Fibroblast of skin of abdomen (primary cell): ENCODE measurements at places on chromosomes 11 and 22.

DNA sequence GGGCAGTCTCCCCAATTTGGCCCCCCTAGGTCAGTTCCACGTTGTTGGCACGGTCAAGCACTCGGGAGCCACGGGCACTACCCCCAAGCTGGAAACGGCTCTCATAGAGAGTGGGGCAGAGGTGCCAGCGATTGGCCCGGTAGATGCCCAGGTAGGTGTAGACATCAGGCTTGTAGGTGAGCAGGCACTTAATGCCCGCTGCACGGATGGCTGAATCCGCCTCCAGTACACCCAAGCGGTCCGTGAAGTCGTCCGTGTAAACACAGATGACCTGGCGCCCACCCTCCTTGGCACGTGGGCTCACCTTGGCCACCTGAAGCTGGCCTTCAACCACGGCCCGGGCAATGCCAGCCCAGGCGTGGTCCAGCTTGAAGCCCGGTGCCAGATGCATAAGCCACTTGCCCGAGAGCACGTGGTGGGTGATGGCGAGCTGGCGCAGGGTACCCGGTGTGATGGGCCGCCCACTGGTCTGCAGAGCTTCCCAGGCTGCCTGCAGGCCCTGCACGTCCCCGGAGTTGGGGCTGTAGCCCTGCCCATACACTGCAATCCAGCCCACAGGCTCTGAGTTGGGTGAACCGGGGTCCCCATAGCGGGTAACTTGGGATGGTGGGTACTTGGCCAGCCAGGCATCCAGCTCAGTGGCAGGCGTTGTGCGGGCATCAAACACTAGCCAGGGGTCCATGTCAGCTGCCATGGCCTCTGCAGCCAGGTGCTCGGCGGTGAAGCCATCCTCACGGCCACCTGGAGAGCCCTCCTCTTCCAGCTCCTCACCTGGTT is 1.2 kb downstream of the C11orf68 start:
- no peak for DNase-seq

GRCh38 chr11:67285541-67286498 is 3.3 kb upstream of the ANKRD13D start:
- no peak for DNase-seq

- peak; percentile 57 for DNase-seq
Measured at GRCh38 chr11:48170241-48171233, 46.1 kb upstream of the OR4B1 start.

GRCh38 chr11:45926001-45926401 is 3.5 kb downstream of the LARGE2 start:
- DNase-seq, result no peak

DNA sequence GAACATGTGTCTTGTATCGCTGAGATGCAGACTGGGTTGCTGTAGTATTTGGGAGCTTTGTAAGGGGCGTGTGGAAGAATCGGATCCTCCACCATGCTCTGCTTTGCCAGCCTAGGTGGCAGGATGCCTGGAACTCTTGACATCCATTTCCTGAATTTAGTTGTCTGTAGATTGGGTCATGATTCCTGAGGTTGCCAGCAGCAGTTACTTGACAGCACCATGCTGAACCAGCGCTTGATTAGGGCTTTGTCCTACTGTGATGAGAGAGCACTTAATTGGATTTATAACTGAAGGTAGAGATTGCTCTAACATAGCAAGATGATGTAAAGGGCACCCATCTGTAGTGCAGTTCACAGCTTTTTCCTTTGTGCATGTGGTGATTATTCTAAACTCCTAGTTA is 75.6 kb upstream of the HORMAD2 start:
- DNase-seq, result no peak

GRCh38 chr11:11848891-11849746 is 7.3 kb downstream of the USP47 start:
- DNase-seq, result peak; percentile 64

- no peak for DNase-seq
Measured at GRCh38 chr11:39247570-39248137, 2211.8 kb downstream of the LRRC4C start.
